ENCODE measurements at places on chromosomes 16 and 17. TPM values are rescaled to one million over a fixed set of nuclear protein-coding genes. Genes with fewer than 3 reads are reported as not detected.

The SEPTIN12 gene
- not detected for polyA plus RNA-seq

GRCh38 chr16:64469906-64470702 is 651.8 kb downstream of the CDH11 start:
- peak; percentile 31 for DNase-seq
- H3K4me1 ChIP-seq, result no peaks in the 10 kb centered on the region
- no peak overlapping the region for H3K27ac ChIP-seq
- no peaks in the 10 kb centered on the region for H3K27me3 ChIP-seq
- no peak overlapping the region for H3K4me3 ChIP-seq

DNA sequence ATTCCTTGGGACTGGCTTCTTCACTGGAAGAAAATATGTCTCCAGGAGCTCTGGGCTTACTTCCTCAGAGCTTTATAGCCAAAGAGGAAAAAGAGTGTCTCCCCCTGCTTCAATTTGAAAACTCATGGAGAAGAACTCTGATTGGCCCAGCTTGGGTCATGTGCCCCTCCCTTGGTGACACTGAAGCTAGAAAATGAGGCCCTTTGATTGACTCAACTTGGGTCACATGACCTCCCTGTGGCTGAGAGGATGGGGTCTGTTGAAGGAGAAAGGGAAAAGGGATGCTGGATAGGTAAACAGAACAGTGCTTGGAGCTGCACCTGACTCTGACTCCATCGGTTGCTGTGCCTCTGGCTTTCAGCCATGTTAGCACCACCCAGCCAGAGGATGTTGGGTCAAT is 70.6 kb upstream of the KSR1 start:
- no peaks in the 10 kb centered on the region for H3K27me3 ChIP-seq
- no peak overlapping the region for H3K4me3 ChIP-seq
- H3K27ac ChIP-seq, result no peak overlapping the region
- no peak for DNase-seq

DNA sequence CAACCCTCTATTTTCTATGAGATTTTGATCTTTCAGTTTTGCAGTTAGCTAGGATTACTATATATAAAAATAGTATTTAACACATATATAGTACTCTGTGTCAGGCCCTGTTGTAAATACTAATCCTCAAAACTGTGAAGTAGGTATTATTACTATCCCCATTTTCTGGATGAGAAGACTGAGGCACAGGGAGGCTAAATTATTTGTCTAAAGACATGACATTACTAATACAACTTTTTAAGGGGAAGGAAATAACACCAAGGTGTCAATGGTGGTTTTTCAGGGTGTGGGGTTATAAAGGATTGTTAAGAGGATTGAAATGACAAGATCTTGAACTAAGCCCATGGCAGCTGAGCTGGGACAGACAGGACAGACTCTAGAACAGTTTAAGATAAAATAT is 4.1 kb upstream of the WSB1 start:
- no peak for DNase-seq
- no peak overlapping the region for H3K27ac ChIP-seq
- H3K27me3 ChIP-seq, result no peaks in the 10 kb centered on the region
- no peak overlapping the region for H3K4me3 ChIP-seq
- peaks cover 9% of the 10 kb centered on the region for H3K4me1 ChIP-seq

The TBC1D3B gene
- 1.6 TPM for polyA plus RNA-seq

DNA sequence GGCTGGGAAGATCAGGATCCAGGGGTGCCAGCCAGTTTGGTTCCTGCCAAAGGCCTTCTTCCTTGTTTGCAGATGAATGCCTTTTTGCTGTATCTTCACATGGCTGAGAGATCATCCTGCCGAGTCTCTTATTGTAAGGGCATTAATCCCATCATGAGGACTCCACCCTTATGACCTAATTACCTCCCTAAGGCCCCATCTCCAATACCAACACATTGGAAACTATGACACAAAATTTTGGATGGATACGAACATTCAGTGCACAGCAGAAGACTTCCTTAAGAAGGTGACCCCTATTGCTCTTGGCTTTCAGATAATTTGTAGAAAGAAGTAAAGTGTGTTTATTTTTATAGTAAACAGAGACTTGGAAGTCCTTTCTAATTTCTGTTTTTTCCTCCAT is 1164.7 kb upstream of the CDH8 start:
- no peaks in the 10 kb centered on the region for H3K27me3 ChIP-seq
- no peak for DNase-seq
- no peaks in the 10 kb centered on the region for H3K4me1 ChIP-seq
- H3K36me3 ChIP-seq, result no peaks in the 10 kb centered on the region

GRCh38 chr17:28404812-28405570 is 1.0 kb downstream of the SLC46A1 start:
- DNase-seq, result no peak
- H3K4me3 ChIP-seq, result peak overlapping the region; percentile 64
- no peaks in the 10 kb centered on the region for H3K27me3 ChIP-seq
- peaks cover 3% of the 10 kb centered on the region for H3K4me1 ChIP-seq
- H3K36me3 ChIP-seq, result peaks cover 5% of the 10 kb centered on the region

The CD300LG gene
- 3.6 TPM for polyA plus RNA-seq

DNA sequence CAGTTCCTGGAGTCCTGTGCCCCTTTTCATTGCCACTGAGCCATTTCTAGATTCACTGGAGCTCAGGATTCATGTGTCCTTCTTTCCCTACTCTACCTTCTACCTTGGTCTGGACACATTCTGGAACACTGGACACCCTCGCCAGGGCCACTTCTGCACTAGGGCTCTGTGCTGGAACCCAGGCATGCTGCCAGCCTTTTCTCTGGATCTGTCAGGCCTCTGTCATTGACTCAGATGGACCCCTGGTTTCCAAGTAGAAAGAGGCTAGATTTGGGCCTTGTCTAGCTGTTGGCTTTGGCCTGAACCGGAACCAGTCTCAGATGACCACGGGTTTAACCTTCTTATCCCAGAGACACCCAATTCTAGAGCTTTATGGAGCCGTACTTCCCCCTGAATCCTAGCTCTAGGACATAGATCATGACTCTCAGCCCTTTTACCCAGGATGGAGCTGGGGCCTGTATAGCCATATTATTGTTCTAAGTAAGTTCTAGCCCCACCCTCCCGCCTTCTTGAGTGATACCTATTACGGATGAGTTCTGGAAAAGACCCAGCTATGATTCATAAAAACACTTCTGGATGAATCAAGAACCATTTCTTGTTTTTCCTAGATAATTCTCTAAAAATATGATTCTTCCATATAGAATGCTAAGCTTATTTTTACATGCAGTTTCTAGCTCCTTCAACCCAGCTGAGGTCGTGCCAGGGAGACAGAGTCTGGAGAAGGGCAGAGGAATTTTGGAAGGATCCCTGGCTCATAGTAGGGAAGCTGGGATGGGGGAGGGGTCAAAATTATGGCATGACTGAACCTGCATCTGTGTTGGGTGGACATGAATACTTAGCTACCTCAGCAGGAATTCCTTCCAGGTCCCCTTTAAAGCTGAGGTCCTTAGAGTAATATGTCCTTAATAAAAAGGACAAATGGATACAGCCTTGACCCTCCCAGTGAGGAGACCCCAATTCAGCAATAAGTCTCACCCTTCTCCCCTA is 1.1 kb upstream of the CHRNB1 start:
- no peaks in the 10 kb centered on the region for H3K27me3 ChIP-seq
- DNase-seq, result no peak
- no peak overlapping the region for H3K27ac ChIP-seq
- H3K4me3 ChIP-seq, result no peak overlapping the region
- H3K4me1 ChIP-seq, result no peaks in the 10 kb centered on the region
- no peaks in the 10 kb centered on the region for H3K36me3 ChIP-seq

DNA sequence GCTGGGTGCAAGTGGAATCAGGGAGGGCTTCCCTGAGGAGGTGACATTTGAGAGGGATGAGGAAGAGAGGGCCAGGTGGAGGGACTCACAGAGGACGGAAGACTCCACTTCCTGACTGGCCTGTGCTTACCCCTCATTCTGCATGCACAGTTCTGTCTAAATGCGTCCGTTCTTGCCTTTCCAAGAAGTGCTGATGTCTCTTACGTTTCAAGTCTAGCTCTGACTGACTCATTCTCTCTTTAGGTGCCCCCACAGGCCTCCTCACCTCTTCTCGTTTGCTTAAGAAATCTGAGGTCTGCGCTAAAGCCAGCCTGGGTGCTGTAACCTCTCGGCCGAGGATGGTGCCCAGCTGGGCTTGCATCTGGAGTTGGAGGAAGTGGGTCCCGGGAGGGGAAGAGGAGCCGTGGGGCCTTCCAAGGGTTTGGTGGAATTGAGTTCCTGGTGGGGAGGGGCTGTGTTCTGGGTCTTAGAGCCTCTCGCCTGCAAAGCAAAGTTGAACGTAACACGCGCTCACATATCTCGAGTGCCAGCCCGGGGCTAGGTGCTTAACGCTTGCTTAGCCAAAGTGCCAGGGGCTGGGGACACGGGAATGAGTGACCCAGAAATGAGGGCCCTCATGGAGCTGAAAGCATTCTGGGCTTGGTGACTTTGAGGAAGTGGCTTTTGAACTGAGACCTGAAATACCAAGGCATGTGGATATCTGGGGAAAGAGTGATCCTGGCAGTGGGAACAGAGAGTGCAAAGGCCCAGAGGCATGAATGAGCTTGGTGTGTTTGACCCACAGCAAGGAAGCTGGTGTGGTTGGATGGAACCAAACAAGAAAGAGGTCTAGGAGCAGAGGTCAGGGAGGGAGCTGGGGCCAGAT is 4.8 kb downstream of the IL4R start:
- DNase-seq, result peak; percentile 72
- H3K27ac ChIP-seq, result peak overlapping the region; percentile 78
- H3K4me3 ChIP-seq, result no peak overlapping the region
- H3K36me3 ChIP-seq, result no peaks in the 10 kb centered on the region
- H3K27me3 ChIP-seq, result no peaks in the 10 kb centered on the region
- peaks cover 2% of the 10 kb centered on the region for H3K4me1 ChIP-seq

- peak overlapping the region; percentile 96 for H3K27ac ChIP-seq
- peak overlapping the region; percentile 70 for H3K4me3 ChIP-seq
- DNase-seq, result peak; percentile 36
- peaks cover 26% of the 10 kb centered on the region for H3K36me3 ChIP-seq
- H3K4me1 ChIP-seq, result peaks cover 3% of the 10 kb centered on the region
- no peaks in the 10 kb centered on the region for H3K27me3 ChIP-seq
Observed at GRCh38 chr17:38852771-38853291, 690 bp downstream of the RPL23 start.
